ENCODE measurements at places on chromosomes 4 and X.

DNA sequence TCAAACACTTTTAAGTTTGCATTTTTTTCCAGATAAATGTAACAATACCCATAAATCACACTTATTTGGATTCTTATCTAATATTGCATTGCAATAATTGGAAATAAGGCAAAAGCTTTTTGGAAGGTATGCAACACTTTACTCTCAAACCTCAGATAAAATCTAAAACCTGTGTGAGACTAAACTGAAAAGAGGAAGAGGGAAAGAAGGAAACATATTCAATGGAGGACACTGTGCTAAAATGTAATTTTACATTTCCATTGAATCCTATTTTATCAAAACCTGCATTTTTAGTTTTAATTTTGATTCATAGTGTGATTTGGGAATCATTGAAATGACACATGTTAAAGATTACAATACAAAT is 99.4 kb downstream of the HPGD start:
- no peaks in the 10 kb centered on the region for H3K27me3 ChIP-seq
- H3K27ac ChIP-seq = no peak overlapping the region
- DNase-seq = no peak
- peaks cover 27% of the 10 kb centered on the region for H3K4me1 ChIP-seq
- no peaks in the 10 kb centered on the region for H3K36me3 ChIP-seq

DNA sequence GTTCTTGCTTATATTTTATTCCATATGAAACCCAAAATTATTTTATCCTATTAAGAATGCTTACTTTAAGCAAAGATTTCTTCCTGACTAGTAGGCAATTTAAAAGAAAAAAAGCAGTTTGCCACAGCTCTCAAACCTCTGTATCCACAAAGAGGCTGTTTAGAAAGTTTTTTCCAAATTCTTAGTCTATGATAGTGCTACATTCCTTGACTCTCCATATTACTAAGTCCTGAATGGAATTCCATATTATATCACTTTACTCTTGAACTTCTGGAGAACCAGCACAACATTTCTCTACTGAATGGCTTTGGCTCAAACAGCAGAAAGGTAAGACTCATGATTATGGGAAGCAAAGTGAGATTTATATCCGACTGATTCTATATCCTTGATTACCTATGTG is 8.3 kb downstream of the SLC10A6 start:
- no peaks in the 10 kb centered on the region for H3K36me3 ChIP-seq
- H3K27me3 ChIP-seq = no peaks in the 10 kb centered on the region
- no peak for DNase-seq
- no peak overlapping the region for H3K4me3 ChIP-seq
- no peak overlapping the region for H3K27ac ChIP-seq
- H3K4me1 ChIP-seq = no peaks in the 10 kb centered on the region

GRCh38 chr4:41221850-41222645 is 7.7 kb upstream of the APBB2 start:
- H3K27ac ChIP-seq = no peak overlapping the region
- no peak overlapping the region for H3K4me3 ChIP-seq
- H3K4me1 ChIP-seq = peaks cover under 1% of the 10 kb centered on the region
- H3K27me3 ChIP-seq = peaks cover 37% of the 10 kb centered on the region
- no peaks in the 10 kb centered on the region for H3K36me3 ChIP-seq
- no peak for DNase-seq

- peaks cover 72% of the 10 kb centered on the region for H3K4me1 ChIP-seq
- peaks cover 13% of the 10 kb centered on the region for H3K36me3 ChIP-seq
- DNase-seq = no peak
- no peak overlapping the region for H3K4me3 ChIP-seq
These were observed 10.1 kb downstream of the ELF4 start for GRCh38 chrX:130100180-130100579.

GRCh38 chr4:77167866-77168265 is 10.9 kb downstream of the CCNG2 start:
- no peak overlapping the region for H3K4me3 ChIP-seq
- no peak for DNase-seq
- no peaks in the 10 kb centered on the region for H3K4me1 ChIP-seq
- H3K27me3 ChIP-seq = no peaks in the 10 kb centered on the region

GRCh38 chrX:13994104-13994503 is 35.6 kb downstream of the GEMIN8 start:
- no peak overlapping the region for H3K27ac ChIP-seq
- no peaks in the 10 kb centered on the region for H3K4me1 ChIP-seq
- H3K27me3 ChIP-seq = peaks cover 52% of the 10 kb centered on the region
- no peak for DNase-seq
- H3K4me3 ChIP-seq = no peak overlapping the region

DNA sequence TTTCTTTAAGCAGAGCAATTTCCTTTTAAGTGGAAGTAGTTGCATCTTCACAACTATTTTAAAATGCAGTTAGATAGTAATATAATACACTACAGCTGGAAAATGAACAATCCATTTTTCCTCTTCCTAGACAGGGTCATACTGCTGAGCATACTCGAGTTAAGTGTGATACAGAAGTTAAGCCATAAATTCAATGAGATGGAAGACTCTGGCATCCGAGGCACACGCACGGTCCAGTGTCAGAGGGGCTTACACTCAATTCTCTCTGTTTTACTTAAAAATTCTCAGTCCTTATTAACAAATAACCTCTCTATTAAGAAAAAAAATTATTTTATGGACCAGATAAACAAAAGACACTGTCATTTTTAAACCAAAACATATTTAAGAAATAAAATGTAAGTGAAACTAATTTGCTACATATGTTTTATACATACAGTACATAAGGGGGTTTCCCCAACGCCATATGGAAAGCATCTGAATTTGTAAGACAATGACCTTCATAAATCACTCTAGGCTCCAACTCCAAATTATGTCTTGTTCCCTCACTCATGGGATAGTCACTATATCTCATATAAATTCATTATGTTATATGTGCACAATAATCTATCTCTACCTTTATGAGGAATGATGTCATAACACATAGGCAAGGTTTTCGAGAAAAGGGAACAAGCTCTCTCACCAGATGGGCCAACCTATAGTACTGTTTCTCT is 315.3 kb downstream of the PAPSS1 start:
- H3K36me3 ChIP-seq = no peaks in the 10 kb centered on the region
- no peaks in the 10 kb centered on the region for H3K4me1 ChIP-seq
- H3K27me3 ChIP-seq = peaks cover 6% of the 10 kb centered on the region
- H3K27ac ChIP-seq = no peak overlapping the region
- no peak for DNase-seq
